Erythroblast (primary cell): ENCODE measurements at places on chromosomes 5 and 9.

DNA sequence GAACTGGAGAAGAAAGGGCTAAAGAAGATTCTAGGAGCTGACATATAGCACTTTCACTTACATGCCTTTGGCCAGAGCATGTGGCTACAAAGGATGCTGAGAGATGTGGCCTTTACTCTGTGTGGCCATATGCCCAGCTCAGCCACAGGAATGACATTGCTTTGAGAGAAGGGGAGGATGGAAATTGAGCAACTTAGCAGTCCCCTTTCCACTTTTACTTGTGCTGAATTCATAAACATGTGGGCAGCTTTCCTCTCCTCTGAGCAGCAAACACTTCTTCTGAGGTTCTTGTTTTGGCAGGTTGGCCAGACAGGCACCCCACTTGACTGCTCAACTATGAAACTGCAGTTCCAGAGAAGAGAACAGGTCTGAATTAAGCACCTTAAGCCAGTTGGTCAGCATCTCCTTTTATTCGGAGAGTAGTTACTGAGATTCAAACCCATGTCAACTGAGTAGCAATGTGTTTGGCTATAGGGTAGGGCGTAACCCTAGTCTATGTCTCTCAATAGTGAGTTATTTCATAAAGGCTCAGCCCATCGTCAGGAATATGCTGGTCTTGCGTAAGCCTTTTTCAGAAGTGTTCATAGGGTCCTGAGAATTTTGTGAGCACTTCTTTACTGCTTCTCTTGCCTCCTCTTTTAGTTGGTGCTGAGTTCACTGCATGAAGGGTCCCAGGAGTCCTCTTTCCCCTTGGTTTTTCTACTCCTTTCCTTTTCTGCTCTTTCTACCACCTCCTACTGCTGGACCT, 134.5 kb downstream of the PALM2AKAP2 start:
- DNase-seq, result no peak

DNA sequence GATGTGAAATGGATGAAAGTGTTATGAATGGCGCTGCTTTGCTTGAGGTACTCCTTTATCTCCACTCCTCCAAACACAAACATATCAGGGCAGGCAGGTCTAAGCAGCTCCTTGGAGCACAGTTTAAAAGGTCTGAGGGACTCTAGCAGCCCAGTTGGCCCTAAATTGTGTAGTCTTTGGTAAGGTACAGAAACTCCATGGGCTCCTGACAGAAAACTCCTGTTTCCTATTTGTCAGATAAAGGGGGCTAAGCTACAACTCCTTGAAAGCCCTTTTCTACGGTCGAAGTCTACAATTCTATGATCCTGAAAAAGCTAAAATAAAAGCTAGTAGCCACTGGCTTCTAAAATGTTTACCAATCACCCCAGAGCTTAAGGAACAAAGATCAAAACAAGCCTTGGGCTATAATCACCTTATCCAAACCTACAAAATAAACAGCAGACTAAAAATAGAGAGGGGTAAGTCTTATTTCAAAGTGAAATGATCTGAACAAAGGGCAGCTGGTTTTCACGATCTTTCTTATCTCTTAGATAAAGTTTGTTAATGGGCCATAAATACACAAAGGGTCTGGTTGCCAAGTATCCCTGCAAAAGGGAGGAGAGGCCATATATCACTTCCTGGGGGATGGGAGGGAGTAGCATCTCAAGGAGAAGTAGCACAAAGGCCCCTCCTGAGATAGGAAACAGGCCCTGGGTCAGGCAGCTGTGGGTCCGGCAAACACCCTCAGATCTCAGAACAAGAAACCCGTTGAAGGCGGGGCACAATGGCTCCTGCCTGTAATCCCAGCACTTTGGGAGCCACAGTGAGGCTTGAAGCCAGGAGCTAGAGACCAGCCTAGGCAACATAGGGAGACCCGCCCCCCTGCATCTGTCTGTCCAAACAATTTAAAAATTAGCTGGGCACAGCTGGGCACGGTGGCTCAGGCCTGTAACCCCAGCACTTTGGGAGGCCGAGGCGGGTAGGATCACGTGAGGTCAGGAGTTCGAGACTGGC, 28.3 kb upstream of the DENND4C start:
- DNase-seq, result peak; percentile 32

- no peak for DNase-seq
Measured at GRCh38 chr9:2630158-2630557, 8.6 kb downstream of the VLDLR start.

DNA sequence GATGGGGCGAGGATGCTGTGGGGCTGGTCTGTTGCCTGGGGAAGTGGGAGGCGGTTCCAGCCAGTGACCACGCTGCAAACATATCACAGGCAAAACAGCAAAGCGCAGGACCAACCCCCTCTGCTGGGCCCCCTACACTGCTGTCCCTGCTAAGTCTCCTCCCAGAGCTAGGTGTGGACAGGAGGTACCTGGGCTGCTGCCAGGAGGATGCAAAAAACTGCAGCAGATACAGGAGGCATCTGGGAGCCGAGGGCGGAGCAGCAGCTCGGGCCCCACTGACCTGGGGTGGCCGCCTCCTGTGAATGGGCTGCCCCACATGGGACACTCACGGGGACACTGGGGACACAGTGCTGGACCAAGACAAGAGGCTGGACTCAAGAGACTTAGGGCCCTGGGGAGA, 48.0 kb upstream of the PHYKPL start:
- no peak for DNase-seq

DNA sequence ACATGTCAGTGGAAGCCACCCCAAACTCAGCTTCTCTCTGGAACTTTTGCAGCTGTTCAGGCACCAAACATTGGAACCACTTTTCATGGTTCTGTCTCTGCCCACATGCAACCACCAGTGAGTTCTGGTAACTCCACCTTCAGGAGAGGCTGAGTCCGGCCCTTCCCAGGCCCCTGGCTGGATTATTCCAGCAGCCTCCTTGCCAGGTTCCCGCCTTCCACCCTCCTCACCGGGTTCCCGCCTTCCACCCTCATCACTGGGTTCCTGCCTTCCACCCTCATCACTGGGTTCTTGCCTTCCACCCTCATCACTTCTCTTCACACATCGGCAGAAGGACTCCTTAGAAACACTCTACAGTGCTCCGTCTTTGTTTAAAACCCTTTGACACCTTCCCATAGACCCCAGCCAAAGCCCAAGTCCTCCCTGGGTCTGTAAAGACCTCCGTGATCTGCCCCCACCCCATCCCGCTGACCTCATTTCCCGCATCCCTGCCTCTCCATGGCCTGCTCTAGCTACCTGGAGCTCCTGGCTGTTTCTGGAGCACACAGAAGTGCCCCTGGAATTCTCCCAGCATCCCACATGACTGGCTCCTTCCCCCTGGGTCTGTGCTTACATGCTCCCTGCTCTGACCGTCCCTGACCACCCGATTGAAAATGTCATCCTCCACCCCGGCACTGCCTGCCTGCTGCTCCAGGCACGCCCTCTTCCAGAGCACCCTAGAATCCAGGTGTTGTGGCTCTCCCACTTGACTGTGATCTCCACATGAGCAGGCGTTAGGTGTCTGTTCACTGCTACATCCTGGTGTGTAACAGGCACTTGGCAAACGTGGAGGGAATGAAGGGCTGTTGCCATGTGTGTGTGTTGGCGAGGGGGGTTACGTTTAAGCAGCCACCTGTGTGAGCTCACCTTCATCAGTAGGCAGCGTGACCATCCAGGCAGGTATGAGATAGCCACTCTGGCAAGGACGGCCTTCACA, 17.7 kb downstream of the ROPN1L start:
- DNase-seq, result no peak

DNA sequence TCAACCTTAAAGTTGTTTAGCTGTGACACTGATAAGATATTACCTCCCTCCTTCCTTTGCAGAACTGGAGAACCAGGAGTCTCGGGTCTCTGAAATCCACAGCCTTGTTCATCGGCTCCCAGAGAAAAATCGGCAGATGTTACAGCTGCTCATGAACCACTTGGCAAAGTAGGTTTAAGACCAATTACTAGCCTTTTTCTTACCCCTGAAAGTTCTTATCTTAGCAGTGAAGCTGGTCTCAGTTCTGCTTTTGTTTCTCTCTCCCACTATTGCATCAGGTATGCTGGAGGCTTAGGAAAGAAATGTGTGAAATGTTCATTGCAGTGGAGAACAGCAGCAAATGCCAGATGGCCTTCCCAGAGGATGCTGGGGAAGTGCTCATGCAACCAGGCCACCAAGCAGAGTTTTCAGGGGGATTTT, 287.4 kb downstream of the ARHGAP26 start:
- DNase-seq, result no peak

DNA sequence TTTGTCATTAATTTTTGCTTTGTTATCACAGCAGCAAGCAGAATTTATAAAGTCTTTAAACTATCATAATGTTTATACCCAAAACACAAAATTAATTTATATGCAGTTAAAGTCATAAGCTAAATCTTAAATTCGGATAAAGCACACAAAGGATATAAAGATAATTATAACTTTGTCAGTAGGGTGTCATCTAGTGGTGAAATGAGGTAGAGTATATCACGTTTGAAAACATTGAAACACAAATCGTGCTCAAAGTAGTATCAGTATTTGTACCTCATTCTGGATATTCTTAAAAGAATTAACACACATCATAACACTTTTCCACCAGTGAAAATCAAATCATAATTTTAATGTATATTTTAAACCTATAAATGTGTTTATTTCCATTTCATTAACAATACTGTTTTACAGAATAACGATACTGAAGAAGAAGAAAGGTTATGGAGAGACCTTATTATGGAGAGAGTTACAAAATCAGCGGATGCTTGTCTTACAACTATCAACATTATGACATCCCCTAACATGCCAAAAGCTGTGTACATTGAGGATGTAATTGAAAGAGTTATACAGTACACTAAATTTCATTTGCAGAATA, 129.5 kb downstream of the NIPBL start:
- peak; percentile 30 for DNase-seq

GRCh38 chr5:151231359-151231758, 7.5 kb upstream of the CCDC69 start:
- DNase-seq, result no peak

- no peak for DNase-seq
Measured at GRCh38 chr9:135332516-135332915, 147.1 kb upstream of the PPP1R26 start.
